Activated naive CD8-positive, alpha-beta T cell treated with anti-CD3 and anti-CD28 coated beads for 36 hours (primary cell): ENCODE measurements at places on chromosomes 13 and 19. TPM values are rescaled to one million over a fixed set of nuclear protein-coding genes. Genes with fewer than 3 reads are reported as not detected.

- H3K4me1 ChIP-seq = peaks cover 11% of the 10 kb centered on the region
- H3K27ac ChIP-seq = no peak overlapping the region
- H3K36me3 ChIP-seq = peaks cover 1% of the 10 kb centered on the region
- H3K27me3 ChIP-seq = no peaks in the 10 kb centered on the region
- no peak for DNase-seq
Observed at GRCh38 chr19:900302-901111, 7.2 kb downstream of the RNU6-9 start.

DNA sequence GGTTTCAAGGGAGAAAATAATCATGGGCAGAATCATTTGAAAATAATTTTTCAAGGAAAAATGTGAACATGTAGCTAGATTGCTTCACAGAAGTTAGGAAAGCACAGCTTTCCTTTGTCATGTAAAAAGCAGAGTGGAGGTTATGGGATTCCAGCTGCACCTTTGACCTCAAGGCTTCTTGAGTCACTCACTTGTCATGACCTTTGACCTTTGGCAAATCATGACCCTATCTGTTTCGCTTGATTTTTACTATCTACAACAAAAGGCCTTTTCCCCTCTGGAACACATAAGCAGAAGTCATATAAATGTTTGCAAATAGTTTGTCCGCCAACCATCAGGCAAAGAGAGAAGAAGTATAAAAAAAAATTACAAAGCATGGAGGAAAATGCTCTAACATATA is 210.7 kb upstream of the MIR17HG start:
- no peaks in the 10 kb centered on the region for H3K36me3 ChIP-seq
- H3K4me3 ChIP-seq = no peak overlapping the region
- peaks cover 7% of the 10 kb centered on the region for H3K27me3 ChIP-seq

DNA sequence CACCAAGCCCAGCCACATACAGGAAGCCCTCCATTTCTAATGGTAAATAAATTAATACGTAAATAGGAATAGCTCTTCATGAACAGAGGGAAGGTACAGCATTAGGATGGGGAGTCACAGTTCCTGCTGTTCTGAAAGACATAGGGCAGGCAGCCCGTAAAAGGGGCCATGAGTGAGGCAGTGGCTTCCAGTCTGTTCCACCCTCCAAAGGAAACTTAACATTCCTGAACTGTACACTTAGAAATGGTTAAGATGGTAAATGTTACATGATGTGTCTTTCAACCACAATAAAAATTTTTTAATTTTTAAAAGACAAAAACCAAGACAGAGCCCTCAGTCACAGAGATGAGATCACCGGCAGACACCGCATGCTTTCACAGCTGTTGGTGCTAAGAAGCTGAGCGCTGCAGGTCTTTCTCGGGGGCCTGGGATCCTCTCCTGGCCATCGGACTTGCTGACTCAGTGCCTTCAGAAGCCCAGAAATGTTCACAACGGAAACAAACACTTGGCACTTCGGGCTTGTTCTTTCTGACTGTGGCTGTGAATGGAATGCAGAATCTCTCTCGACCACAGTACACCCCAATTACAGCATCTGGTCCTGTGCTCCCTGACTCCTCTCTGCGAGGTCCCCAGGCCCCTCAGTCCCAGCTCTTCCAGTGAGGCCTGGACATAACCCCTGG is 36.4 kb downstream of the EPS15L1 start:
- no peaks in the 10 kb centered on the region for H3K27me3 ChIP-seq
- no peak overlapping the region for H3K4me3 ChIP-seq
- no peak overlapping the region for H3K27ac ChIP-seq
- H3K4me1 ChIP-seq = peaks cover 12% of the 10 kb centered on the region
- DNase-seq = no peak
- peaks cover 2% of the 10 kb centered on the region for H3K36me3 ChIP-seq

- no peak overlapping the region for H3K27ac ChIP-seq
- DNase-seq = no peak
- no peaks in the 10 kb centered on the region for H3K36me3 ChIP-seq
- H3K4me1 ChIP-seq = no peaks in the 10 kb centered on the region
Observed at GRCh38 chr19:30385666-30386065, 13.5 kb downstream of the ZNF536 start.

GRCh38 chr13:98299966-98300350 is 122.9 kb upstream of the RNF113B start:
- no peaks in the 10 kb centered on the region for H3K36me3 ChIP-seq
- no peak for DNase-seq
- no peak overlapping the region for H3K4me3 ChIP-seq
- no peak overlapping the region for H3K27ac ChIP-seq
- no peaks in the 10 kb centered on the region for H3K4me1 ChIP-seq

- H3K27ac ChIP-seq = no peak overlapping the region
- H3K36me3 ChIP-seq = no peaks in the 10 kb centered on the region
- H3K4me3 ChIP-seq = no peak overlapping the region
Observed at GRCh38 chr19:7852851-7853769, 21.1 kb downstream of the PRR36 start.

The LGALS14 gene
- total RNA-seq = 0.70 TPM

DNA sequence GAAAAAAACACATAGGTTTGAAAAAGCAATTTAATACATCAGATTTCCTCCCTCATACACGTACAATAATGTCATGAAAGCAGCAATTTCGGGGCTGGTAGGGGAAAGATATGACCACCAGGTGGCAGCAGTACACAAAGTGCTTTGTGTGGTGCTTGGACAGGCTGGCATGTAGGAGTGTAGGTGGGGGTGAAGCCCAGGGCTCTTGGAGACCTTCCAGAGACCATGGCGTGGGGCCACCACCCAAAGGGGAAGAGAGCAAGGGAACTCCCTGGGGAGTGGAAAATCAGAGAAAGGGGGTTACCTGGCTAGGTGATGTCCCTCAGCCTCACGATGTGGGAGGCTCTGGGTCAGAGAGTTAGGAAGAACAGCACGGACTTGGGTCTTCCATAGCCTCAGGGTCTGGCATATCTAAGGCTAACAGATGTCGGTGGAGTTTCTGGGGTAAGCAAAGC is 11.8 kb upstream of the CCNA1 start:
- H3K4me3 ChIP-seq = no peak overlapping the region
- peaks cover 22% of the 10 kb centered on the region for H3K4me1 ChIP-seq
- H3K27ac ChIP-seq = no peak overlapping the region
- DNase-seq = peak; percentile 58
- peaks cover 76% of the 10 kb centered on the region for H3K27me3 ChIP-seq
- no peaks in the 10 kb centered on the region for H3K36me3 ChIP-seq

GRCh38 chr13:89883893-89884448 is 1463.5 kb upstream of the MIR17HG start:
- no peaks in the 10 kb centered on the region for H3K36me3 ChIP-seq
- DNase-seq = no peak
- no peak overlapping the region for H3K27ac ChIP-seq
- H3K4me1 ChIP-seq = no peaks in the 10 kb centered on the region

- no peaks in the 10 kb centered on the region for H3K36me3 ChIP-seq
- H3K4me3 ChIP-seq = peak overlapping the region; percentile 18
- H3K27me3 ChIP-seq = peaks cover 38% of the 10 kb centered on the region
- no peak overlapping the region for H3K27ac ChIP-seq
Observed at GRCh38 chr19:54164369-54165068, 5.0 kb upstream of the LENG1 start.

DNA sequence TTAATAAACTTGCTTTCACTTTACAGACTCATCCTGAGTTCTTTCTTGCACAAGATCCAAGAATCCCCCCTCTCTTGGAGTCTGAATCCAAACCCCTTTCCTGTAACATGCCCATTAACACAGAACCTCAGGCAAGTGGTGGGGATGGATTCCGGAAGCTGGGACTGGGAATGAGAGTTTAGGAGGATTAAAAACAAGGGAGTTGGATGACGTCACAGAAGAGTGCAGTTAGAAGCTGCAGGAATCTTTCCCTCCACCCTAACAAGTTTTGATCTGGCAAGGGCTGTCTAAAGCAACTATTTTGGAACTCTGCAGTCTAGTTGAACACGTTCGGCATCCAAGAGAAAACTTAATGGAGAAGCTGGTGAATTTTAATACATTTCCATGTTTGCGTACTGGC is 48.2 kb upstream of the PEPD start:
- no peaks in the 10 kb centered on the region for H3K4me1 ChIP-seq
- no peaks in the 10 kb centered on the region for H3K36me3 ChIP-seq
- H3K4me3 ChIP-seq = no peak overlapping the region
- H3K27ac ChIP-seq = no peak overlapping the region
- peaks cover 45% of the 10 kb centered on the region for H3K27me3 ChIP-seq
- DNase-seq = no peak

The TUBB4A gene
- total RNA-seq = 7.3 TPM

- H3K27me3 ChIP-seq = no peaks in the 10 kb centered on the region
- H3K27ac ChIP-seq = no peak overlapping the region
- H3K4me3 ChIP-seq = no peak overlapping the region
- DNase-seq = no peak
Observed at GRCh38 chr13:96032717-96033116, 20.5 kb downstream of the UGGT2 start.

- no peak for DNase-seq
- no peaks in the 10 kb centered on the region for H3K36me3 ChIP-seq
- H3K27ac ChIP-seq = no peak overlapping the region
- H3K4me3 ChIP-seq = no peak overlapping the region
Observed at GRCh38 chr13:103250071-103250470, 183.9 kb upstream of the SLC10A2 start.

The TRAPPC6A gene
- total RNA-seq = 22.9 TPM

DNA sequence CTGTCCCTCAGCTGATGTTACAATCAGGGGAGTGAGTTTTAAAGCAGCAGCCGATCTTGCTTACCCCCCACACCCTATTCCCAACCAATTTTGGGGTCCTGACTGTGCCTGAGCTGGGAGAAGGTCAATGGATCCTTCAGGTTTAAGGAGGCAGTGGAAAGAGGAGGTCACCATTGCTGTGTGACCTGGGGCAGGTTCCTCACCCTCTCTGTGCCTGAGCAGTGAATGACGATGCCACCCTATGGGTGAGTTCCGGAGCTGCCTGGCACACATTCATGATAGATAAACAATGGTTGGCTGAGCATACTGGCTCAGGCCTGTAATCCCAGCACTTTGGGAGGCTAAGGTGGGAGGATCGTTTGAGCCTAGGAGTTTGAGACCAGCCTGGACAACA is 20.3 kb upstream of the JUND start:
- peaks cover 29% of the 10 kb centered on the region for H3K36me3 ChIP-seq
- DNase-seq = no peak
- peak overlapping the region; percentile 72 for H3K27ac ChIP-seq
- no peaks in the 10 kb centered on the region for H3K27me3 ChIP-seq
